GM23248 (cell line): ENCODE measurements at places on chromosomes 16 and 17. TPM values are rescaled to one million over a fixed set of nuclear protein-coding genes. Genes with fewer than 3 reads are reported as not detected.
A peak's percentile ranks its signal among the peaks of the same experiment; 100 is the strongest.

CCNF gene
- 11.5 and 15.7 TPM in 2 replicates for total RNA-seq

KRTAP16-1 gene
- total RNA-seq = not detected in 2 replicates

CDYL2 gene
- 5.2 and 15.7 TPM in 2 replicates for total RNA-seq

GJC1 gene
- total RNA-seq = 18.4 and 19.1 TPM in 2 replicates

NUDT7 gene
- 3.0 and 3.5 TPM in 2 replicates for total RNA-seq

FOXN1 gene
- not detected in 2 replicates for total RNA-seq

SLC22A31 gene
- total RNA-seq = not detected in 2 replicates

TPSG1 gene
- total RNA-seq = not detected in 2 replicates

DNA sequence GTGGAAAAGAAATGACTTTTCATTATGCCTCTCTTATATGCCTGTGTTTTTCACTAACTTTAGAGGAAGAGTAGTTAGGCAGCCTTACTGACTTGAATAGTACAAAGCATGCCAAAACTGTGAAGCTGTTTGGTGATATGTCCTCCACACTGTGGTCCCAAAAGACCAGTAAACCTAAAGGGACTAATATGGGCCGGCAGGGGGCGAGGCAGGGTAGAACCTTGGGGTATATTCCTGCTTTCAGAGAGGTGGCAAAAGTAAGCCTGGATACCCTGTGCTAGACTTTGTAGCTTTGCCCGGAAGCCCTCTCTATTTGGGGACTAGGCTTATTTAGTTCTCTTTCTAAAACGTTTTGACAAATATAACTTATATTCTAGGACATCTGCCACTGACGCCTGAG, 36.5 kb upstream of the VWA3A start:
- DNase-seq = peak; percentile 16
- H3K27ac ChIP-seq = no peak overlapping the region
- H3K27me3 ChIP-seq = no peaks in the 10 kb centered on the region
- no peaks in the 10 kb centered on the region for H3K4me1 ChIP-seq

DNA sequence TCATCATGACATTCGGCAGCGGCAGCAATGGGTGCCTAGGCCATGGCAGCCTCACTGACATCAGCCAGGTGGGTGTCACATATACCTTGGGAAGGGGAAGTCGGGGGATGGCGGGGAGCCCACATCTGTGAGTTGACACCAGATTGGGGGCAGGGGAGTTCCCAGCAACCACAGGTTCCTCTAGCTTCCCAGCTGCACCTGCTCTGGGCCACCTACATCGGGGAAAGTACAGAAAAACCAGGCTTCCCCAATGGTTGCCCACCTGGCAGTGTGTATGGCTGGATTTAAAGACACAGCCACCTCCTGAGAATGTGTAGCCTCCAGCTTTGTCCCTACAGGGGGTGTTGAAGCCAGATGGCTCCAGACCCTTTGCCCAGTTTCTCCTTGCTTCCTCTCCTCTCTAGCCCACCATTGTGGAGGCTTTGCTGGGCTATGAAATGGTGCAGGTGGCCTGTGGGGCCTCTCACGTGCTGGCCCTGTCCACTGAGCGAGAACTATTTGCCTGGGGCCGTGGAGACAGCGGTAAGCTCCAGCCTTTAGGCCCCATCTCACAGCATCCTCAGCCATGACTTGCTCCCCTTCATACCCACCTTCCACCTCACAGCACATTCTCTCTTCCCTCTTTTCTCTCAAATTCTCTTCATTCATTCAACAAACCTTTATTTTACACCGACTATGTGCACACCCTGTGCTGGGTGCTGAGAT, 5.0 kb upstream of the TRAF4 start:
- H3K36me3 ChIP-seq = no peaks in the 10 kb centered on the region
- H3K27ac ChIP-seq = no peak overlapping the region
- DNase-seq = no peak
- H3K4me1 ChIP-seq = peaks cover 11% of the 10 kb centered on the region
- H3K4me3 ChIP-seq = no peak overlapping the region
- no peaks in the 10 kb centered on the region for H3K27me3 ChIP-seq

DNA sequence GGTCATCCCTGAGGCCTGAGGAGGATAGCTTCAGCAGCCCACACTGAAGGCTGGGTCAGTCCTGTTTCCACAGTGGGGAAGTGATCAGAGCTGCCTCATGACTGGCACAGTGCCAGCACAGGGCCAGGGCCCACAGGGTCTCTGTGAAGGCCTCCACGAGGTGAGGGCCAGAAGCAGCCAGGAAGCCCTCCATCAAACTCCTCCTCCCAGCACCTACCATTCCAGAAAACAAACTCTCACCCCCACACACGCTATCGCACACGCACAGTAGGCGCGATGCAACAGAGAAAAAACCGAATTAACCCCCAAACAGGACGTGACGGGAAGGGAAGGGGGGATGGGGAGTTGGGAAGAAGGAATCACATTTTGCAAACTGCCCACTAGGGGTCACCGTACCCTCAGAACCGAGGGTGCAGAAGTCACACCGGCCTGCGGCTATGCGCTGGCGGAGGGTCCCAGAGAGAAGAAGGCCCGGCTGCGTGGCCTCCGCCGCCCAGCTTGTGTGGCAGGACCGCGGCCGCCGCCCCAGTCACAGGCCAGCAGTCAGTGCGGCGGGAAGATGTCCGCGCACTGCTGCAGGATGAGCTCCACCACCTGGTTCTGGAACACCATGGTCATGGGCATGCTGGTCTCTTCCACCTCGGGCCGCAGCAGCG, 37.6 kb downstream of the ARHGAP27 start:
- no peak overlapping the region for H3K27ac ChIP-seq
- peak; percentile 89 for DNase-seq
- H3K4me1 ChIP-seq = no peaks in the 10 kb centered on the region
- H3K27me3 ChIP-seq = no peaks in the 10 kb centered on the region
- peak overlapping the region; percentile 57 for H3K4me3 ChIP-seq

- no peaks in the 10 kb centered on the region for H3K27me3 ChIP-seq
- peak; percentile 80 for DNase-seq
- peaks cover 19% of the 10 kb centered on the region for H3K4me1 ChIP-seq
Observed at GRCh38 chr16:89495121-89495520, 4.8 kb upstream of the ANKRD11 start.

DNA sequence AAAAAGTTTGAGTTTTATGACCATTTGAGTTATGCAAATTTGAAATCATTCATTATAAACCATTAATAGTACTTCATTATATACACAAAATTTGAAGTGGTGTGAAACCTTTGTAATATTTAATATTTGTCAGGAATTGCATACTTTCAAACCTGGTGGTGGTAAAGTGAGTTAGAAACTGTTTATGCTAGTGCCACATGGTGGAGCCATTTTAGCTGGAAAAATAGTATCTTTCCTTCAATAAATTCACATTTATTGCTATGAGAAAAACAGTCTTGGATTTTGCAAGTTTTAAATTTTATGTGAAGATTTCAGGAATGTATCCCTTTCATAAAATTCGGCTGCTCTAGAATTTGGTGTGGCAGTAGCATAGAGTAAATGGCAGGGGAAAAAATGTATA, 7.3 kb upstream of the BLMH start:
- no peak overlapping the region for H3K4me3 ChIP-seq
- peak; percentile 41 for DNase-seq
- H3K27ac ChIP-seq = no peak overlapping the region
- no peaks in the 10 kb centered on the region for H3K4me1 ChIP-seq

DNA sequence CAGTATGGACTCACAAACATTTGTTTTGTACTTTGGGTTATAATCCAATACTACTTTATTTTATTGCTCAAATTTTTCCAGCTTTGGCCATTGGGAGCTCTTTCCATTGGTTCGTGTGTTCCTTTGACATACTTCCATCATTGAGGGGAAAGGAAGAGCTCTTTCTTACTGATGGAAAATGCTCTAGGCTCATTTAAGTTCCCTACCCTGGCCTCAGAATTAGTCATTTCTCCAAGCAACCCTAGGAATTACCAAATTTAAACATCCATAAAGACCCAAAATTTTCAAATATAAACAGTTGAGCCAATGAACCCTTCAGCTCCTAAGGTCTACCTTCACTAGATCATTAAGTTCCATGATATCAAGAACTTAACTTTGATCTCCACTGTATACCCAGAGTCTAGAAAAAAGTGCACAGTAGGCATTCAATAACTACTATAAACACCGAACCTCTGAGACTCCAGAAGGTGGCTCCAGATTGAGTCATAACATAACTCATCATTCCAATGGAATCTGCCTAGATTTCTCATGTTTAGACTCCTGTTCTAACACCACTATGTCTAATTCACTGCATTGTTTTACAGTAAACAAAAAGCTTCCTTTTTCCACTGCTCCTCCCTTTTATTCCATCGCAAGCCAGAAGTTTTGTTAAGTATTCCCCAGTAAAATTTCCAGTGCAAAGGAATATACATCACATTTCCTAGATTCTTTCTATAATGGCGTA, 39.0 kb downstream of the SMURF2 start:
- H3K36me3 ChIP-seq = peaks cover 14% of the 10 kb centered on the region
- peak; percentile 91 for DNase-seq
- H3K27me3 ChIP-seq = no peaks in the 10 kb centered on the region
- peak overlapping the region; percentile 59 for H3K27ac ChIP-seq
- H3K4me3 ChIP-seq = peak overlapping the region; percentile 25

- H3K27me3 ChIP-seq = no peaks in the 10 kb centered on the region
- no peaks in the 10 kb centered on the region for H3K36me3 ChIP-seq
- no peaks in the 10 kb centered on the region for H3K4me1 ChIP-seq
- H3K27ac ChIP-seq = no peak overlapping the region
Observed at GRCh38 chr16:53565296-53565863, 62.4 kb upstream of the AKTIP start.

DNA sequence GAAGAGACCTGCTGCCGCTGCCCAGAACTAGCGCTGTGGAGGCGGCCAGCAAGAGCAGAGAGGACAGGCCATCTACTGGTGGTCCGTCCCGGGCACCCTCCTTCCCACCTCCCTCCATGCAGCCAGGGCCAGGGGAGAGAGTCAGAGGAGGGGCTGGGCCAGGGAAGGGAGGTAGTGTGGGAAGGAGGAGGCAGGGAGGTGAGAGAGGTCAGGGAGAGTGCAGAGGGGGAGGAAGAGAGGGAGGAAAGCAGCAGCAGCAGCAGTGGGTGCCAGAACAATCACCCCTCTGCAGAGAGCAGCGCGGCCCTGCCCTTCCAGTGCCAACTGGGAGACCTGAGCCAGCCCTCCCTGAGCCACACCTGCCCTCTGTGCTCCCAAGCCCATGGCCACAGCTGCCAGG, 6.6 kb downstream of the C16orf95 start:
- no peaks in the 10 kb centered on the region for H3K4me1 ChIP-seq
- no peak overlapping the region for H3K4me3 ChIP-seq
- no peak overlapping the region for H3K27ac ChIP-seq
- H3K36me3 ChIP-seq = no peaks in the 10 kb centered on the region

- H3K27me3 ChIP-seq = no peaks in the 10 kb centered on the region
- no peaks in the 10 kb centered on the region for H3K36me3 ChIP-seq
Observed at GRCh38 chr16:56999409-57000270, 10.3 kb downstream of the NLRC5 start.

- H3K27me3 ChIP-seq = no peaks in the 10 kb centered on the region
- DNase-seq = no peak
- no peaks in the 10 kb centered on the region for H3K4me1 ChIP-seq
Observed at GRCh38 chr17:41656249-41657023, 32.1 kb upstream of the KRT17 start.
